ENCODE measurements at places on chromosomes 2 and 18.

DNA sequence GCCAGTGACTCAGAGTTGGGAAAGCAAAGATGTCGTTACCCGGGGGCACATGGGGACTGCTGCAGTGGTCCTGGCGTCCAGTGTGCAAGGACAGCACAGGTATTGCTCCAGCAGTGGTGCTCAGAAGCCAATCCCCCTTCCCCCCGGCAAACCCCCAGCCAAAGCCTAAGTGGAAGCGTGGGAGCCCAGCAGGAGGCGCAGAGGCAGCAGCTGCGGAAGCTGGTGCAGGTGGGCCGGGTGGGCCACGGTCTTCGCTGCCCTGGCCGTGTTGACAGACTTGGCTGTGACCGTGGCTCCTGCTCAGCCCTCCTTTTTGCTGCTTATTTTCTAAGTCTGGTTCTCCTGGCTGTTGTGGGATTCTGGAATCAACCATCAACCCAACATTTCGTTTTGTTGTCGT lies 369.8 kb upstream of the ST6GAL2 start:
- no peak for DNase-seq

- peak; percentile 3 for DNase-seq
Observed at GRCh38 chr2:54114936-54115283, 505 bp upstream of the ACYP2 start.

GRCh38 chr2:196607073-196607472 lies 32.4 kb upstream of the CCDC150 start:
- peak; percentile 49 for DNase-seq

DNA sequence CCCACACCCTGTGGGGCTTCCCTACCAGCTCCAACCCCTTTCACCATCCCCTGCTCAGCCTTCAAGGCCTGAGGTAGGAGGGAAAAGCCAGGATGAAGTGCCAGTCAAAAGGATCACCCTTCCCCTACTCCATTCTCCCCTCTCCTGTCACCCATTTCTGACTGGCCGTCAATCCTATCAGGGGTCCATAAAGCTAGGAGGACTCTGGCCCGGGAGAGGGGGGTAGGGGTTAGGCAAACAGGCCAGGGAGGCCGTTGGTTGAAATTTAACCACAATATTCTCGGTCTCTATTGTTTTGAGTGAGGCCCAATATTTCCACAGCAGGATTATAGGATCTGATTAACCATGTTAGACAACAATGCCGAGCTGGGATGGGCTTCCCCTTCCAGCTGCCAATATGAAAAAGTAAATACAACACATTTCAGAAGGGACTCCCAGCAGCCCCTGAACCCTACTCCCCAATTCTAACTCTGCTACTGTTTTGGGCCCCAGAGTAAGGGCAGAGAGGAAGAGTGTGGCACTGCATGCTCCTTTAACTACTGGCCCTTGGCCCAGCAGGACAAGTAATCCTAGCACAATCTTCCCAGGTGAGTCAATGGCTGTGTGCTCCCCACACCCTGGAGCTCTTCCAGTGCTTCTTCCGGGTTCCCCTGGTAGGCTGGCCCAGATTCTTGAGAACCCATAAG lies 10.6 kb upstream of the IHH start:
- DNase-seq, result no peak

DNA sequence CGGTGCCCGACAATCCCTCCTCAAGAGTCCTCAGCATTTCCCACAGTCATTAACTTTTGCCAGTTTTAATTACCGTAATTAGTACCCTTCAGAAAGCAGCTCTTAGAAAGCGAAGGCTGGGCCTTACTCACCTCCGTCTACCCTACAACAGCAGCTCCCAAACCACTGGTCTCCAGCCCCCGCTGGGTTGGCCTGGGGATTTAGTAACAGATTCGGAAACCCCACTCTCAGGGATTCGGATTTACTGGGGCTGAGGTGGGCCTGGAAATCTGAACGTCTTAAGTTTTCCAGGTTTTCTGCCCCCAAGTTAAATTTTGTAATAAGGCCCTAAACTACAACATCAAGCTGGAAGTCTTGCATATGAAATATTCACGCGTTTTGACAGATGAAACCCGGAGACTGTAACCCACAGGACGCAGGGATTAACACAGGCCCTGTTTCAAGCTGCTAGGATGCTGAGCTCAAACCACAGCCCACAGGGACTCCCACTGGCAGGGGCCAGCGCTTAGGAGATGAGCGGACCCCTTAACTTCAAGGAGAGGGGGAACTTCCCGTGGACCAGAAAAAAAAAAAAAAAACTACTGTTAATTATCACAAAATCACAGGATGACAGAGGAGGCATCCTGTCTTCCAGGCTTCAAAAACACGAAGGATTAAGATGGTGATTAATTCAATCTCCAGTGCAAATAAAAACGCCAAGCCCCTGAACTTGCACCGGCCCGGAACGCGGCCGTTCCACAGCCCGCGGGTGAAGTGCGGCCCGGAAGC lies 985 bp downstream of the ILKAP start:
- peak; percentile 27 for DNase-seq

GRCh38 chr18:68439642-68440041 lies 275.3 kb downstream of the TMX3 start:
- no peak for DNase-seq

GRCh38 chr2:204483608-204484081 lies 61.6 kb upstream of the PARD3B start:
- peak; percentile 37 for DNase-seq

DNA sequence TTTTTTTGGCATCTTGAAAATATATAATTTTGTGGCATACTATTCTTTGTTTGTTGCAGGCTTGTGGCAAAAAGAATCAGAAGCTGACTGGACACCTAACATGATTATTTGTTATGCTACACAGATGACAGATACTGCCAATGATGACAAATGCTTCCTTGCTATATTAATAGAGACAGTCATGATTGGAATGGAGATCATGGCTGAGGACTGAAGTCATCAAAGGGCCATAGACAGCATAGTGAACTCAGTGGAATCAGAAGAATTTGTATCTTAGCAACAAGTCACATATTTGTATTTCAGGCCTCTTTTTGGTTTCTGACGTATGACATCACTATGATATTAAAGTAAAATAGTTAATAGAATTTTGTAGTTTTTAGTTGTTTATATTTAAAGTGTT lies 1003.8 kb upstream of the DDX18 start:
- DNase-seq, result no peak

GRCh38 chr2:34909992-34910705 lies 1311.0 kb upstream of the FAM98A start:
- DNase-seq, result no peak

GRCh38 chr2:160252278-160252887 lies 52.3 kb upstream of the ITGB6 start:
- DNase-seq, result peak; percentile 57

GRCh38 chr18:54555996-54556395 lies 35.0 kb upstream of the DYNAP start:
- no peak for DNase-seq

DNA sequence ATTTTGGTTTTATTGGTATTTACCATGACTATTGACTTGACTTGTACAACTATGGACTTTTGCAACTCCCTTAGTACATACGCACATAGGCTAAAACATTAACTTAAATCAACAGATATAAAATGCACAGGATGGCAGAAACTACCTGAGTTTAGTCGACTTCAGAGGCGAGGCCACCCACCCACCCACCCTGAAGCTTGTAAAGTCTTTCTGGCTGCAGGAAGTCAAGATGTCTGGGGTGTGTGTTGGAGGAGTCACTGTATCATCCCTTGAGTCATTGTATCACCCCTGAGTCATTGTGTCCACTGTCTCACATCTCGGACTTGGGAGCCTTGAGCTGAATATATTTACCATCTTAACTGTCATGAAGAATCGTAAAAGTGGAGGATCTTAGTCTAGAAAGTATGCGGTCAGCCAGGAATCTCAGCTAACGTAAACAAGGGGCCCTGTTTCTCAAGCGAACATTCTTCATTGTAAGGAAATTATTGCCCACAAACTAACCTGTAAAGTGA lies 140.0 kb upstream of the ST6GAL2 start:
- no peak for DNase-seq

GRCh38 chr2:42245396-42245795 lies 76.2 kb downstream of the EML4 start:
- DNase-seq, result no peak

DNA sequence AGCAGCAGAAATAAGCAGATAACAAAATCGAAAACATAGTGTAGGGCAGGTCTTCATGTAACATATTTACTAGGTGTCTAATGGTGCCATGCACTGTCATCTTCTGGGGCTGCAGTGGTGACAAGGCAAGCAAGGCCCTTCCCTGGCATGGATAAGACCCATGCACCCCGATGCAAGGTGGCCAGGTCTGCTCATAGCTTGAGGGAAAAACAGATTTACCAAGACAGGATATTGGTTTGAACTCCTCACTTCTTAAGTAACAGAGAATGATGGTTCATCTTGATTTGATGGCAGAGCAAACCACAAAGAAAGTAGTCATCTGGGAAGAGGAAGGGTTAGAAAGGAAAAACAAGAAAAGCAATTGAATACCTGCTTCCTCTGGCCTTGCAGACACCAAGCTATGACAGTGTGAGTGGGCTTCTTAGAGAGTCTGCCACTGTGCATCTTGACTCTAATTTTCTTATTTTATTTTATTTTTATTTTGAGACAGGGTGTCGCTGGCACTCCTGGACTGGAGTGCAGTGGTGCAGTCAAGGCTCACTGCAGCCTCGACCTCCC lies 35.8 kb upstream of the EML6 start:
- DNase-seq, result no peak

GRCh38 chr2:85734015-85734414 lies 19.8 kb upstream of the ATOH8 start:
- no peak for DNase-seq

DNA sequence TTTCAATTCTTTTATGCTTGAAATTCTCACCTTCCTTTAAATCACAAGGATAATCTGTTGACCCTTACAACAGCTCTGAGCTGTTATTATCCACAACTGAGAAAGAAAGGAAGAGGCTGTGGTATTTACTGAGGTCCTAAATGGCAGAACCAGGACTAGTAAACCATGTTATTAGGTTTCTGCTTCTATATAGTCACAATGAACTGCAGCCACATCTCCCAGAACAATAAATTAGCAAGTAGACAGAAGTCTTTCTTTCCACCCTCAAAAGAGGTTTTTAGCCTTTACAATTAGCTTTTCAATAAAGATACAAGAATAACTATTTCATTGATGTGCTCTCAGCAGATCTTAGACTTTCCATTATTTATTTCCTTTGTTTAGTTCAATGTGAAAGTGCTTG lies 374.2 kb downstream of the NRXN1 start:
- DNase-seq, result no peak

- peak; percentile 66 for DNase-seq
Observed at GRCh38 chr2:165239230-165239629, at the start of gene SCN2A. SCN2A (plus strand) TSS chr2:165239414; CDS start chr2:165295824, 56,410 bp downstream.

- DNase-seq, result no peak
Observed at GRCh38 chr2:47519604-47520301, 116.8 kb downstream of the MSH2 start.

DNA sequence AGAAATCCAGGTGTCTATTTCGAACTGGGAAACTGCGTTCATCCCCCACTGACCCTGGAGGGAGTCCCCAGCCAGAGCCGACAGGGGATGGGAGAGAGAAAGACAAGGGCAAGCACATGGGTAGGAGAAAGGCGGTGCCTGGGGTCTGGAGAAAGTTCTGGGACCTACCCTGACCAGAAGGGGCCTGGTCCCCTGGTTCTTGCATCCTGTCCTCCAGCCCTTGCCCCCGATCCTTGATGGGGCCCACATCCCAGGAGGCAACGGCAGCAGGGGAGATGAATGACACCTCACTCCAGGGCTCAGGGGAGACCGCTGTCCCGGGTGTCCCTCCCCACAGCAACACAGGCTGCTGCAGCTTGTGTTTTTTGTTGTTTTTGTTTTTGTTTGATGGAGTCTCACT lies 4.9 kb downstream of the ADCY3 start:
- DNase-seq, result no peak

GRCh38 chr2:85997017-85997970 lies 108.4 kb downstream of the POLR1A start:
- peak; percentile 76 for DNase-seq

GRCh38 chr2:179751163-179751809 lies 110.1 kb downstream of the ZNF385B start:
- DNase-seq, result peak; percentile 38

GRCh38 chr2:60521626-60522025 lies 31.8 kb downstream of the BCL11A start:
- DNase-seq, result no peak

- DNase-seq, result no peak
Observed at GRCh38 chr2:40321016-40321623, 130.8 kb downstream of the SLC8A1 start.

DNA sequence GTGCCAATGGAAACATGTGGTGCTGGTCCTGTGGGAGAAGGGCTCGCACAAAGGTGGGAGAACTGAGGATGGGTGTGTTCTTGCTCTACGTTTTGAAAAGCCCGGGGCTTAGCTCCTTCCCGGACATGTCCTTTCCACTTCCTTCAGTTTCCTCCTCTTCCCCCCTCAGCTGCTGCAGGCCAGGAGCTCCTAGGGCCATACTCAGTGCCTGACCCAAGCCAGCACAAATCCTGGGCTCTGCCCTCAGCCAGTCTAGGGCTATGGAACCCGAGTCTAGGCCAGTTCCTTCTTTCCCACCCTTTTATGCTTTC lies 1.4 kb upstream of the SIX2 start:
- DNase-seq, result peak; percentile 17
